ENCODE measurements at places on chromosomes 16 and 17. TPM values are rescaled to one million over a fixed set of nuclear protein-coding genes. Genes with fewer than 3 reads are reported as not detected.

Gene NPIPB13
- 0.25 TPM for total RNA-seq

Gene HYDIN
- total RNA-seq = not detected

DNA sequence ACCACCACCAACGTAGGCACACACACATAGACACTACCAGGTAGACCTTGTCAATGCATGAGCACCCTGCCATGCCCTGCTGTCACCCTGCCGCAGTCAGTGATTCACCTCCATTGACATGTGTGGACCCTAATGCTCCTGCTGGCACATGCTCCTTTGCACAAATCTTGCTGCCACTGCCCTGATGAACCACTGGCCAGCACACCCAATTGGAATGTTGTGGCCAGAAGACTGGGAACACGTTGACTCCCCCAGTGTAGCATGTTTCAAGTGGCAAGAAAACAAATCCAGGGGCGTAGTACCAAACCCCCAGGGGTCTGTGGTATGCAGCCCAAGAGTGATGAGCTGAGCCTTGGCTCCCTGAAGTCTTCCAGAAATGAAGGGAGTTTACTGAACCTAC lies 486.4 kb upstream of the KIF2B start:
- no peak overlapping the region for H3K4me3 ChIP-seq
- no peaks in the 10 kb centered on the region for H3K36me3 ChIP-seq
- H3K27ac ChIP-seq = no peak overlapping the region

- DNase-seq = no peak
- H3K4me3 ChIP-seq = no peak overlapping the region
- H3K27me3 ChIP-seq = no peaks in the 10 kb centered on the region
Observed at GRCh38 chr16:66486773-66487579, 59.9 kb downstream of the BEAN1 start.

Gene PLD6
- 0.74 TPM for total RNA-seq

Gene TVP23C
- total RNA-seq = 30.2 TPM

Gene C16orf92
- not detected for total RNA-seq

DNA sequence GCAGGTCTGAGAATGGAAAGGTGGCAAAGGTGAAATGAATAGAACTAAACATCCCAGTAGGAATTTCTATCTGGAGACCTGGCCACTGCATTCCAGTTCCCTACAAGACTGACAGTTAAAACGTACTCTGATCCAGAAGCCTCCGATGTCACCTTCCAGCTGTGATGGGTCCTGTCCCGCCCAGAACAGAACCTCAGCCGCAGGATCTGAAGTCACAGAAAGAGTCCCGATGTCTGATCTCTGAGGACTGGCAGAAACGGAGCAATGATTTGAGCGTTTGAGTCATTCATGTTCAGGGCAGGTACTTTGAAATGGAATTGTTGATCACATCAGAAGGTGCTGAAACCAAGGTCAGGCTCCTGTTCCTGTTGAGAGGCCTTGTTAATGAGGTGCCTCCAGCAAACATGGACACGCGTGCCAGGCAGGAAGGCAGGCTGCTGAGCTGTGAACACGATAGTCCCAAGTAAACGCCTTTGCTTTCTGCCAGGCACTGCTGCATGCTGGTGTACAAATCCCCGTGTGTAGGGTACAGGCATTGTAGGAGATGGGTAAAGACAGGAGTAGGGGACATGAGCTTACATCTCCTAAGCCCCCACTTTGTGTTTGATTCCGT lies 61.4 kb downstream of the VAT1L start:
- H3K4me1 ChIP-seq = no peaks in the 10 kb centered on the region
- H3K4me3 ChIP-seq = no peak overlapping the region
- H3K27ac ChIP-seq = no peak overlapping the region
- H3K36me3 ChIP-seq = no peaks in the 10 kb centered on the region
- H3K27me3 ChIP-seq = no peaks in the 10 kb centered on the region

Gene MRPS34
- 89.6 TPM for total RNA-seq

Gene CACNG3
- not detected for total RNA-seq

GRCh38 chr17:64741038-64741641 lies 79.0 kb upstream of the SMURF2 start:
- H3K4me3 ChIP-seq = no peak overlapping the region
- no peaks in the 10 kb centered on the region for H3K27me3 ChIP-seq
- peak overlapping the region; percentile 55 for H3K27ac ChIP-seq
- H3K4me1 ChIP-seq = peaks cover 26% of the 10 kb centered on the region

Gene JPH3
- 2.0 TPM for total RNA-seq

- H3K27me3 ChIP-seq = no peaks in the 10 kb centered on the region
- no peaks in the 10 kb centered on the region for H3K36me3 ChIP-seq
- peak; percentile 55 for DNase-seq
- H3K27ac ChIP-seq = no peak overlapping the region
Observed at GRCh38 chr17:33202021-33202420, 91.1 kb downstream of the ASIC2 start.

DNA sequence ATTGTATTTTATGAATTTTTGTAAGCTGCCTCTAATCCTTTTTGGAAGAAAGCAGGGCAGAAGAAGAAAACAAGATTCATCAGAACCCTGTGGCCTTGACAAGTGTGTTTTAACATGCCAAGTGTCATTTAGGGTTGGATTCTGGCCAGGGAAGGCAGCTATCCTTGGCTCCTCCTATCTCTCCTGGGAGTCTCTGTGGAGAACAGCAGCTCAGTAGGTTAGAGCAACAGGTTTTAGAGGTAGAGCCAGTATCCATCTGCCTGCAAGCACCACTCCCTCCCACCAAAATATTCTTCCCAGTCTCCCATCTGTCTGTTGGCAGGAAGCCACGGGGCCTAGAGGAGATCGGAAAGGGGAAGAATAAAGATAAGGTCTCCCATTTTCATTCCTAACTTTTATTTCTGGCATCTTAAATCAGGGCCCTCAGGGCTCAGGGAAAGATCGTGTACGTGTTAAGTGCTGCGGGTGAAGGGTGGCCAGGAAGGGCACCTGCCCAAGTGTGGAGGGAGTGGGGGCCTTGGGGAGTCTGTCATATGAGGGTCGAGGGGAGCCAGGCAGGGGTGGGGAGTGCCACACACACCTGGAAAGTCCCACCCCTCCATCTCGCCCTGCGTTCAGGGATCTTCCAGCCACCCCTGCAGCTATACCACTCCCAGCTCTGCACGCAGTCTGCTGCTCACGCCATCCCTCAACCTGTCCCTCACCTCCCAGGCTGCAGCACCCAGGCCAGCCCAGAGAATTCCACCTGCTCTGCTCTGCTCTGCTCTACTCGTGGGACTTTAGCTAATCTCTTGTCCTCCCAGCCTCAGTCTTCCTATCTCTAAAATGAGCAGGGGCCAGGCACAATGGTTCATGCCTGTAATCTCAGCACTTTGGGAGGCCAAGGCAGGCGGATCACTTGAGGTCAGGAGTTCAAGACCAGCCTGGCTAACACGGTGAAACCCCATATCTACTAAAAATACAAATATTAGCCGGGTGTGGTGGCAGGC lies 17.1 kb upstream of the CPSF4L start:
- H3K27ac ChIP-seq = peak overlapping the region; percentile 61
- peaks cover 48% of the 10 kb centered on the region for H3K4me1 ChIP-seq

DNA sequence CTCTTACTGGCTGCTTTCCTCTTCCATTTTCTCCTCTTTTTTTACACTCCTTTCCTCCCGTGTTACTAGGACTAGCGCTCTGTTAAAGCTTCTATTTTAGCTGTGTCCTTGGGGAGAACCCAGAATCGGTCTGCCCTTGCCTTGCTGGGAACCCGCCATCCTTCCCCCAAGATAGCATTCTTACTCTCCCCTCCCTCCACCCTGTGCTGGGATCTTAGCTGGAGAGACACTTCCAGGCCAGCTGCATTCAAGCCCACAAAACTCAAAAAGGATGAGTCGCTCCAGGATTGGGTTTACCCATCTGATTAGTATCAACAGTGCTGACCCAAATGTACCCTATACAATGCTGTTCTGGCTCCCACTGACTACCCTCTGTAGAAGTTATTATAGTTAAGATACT lies 200.5 kb upstream of the ASIC2 start:
- H3K36me3 ChIP-seq = no peaks in the 10 kb centered on the region
- no peak overlapping the region for H3K4me3 ChIP-seq
- peaks cover 5% of the 10 kb centered on the region for H3K4me1 ChIP-seq
- DNase-seq = no peak
- H3K27ac ChIP-seq = no peak overlapping the region

DNA sequence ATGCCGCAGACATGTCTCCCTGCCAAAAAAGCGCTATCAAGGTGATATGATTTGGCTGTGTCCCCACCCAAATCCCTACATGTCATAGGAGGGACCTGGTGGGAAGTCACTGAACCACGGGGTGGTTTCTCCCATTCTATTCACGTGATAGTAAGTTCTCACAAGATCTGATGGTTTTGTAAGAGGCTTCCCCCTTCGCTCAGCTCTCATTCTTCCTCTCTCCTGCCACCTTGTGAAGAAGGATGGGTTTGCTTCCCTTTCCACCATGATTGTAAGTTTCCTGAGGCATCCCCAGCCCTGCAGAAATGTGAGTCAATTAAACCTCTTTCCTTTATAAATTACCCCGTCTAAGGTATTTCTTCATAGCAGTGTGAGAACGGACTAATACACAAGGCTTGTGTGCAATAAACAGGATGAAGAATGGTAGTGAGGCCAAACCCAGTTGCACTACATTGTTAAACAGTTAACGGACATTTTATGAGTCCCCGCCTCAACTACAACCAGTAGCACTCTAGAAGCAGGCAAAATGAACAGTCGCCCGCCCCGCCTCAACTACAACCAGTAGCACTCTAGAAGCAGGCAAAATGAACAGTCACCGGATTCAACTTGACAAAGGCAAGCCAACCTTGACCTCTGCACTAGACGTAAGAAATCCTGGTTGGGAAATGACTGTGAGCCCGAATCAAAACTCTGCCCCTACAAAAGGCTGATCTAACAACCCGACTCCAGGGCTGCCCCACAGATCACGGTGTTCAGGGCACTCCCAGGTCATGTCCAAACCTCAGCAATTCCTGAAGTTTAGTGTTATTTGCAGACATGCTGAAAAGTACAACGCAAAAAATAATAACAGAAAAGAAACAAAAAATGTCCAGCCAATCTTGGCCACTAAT lies 26.3 kb downstream of the VPS53 start:
- no peaks in the 10 kb centered on the region for H3K27me3 ChIP-seq
- peaks cover 8% of the 10 kb centered on the region for H3K36me3 ChIP-seq
- no peaks in the 10 kb centered on the region for H3K4me1 ChIP-seq
- no peak overlapping the region for H3K4me3 ChIP-seq
- no peak for DNase-seq

Gene ABI3
- total RNA-seq = 11.0 TPM

DNA sequence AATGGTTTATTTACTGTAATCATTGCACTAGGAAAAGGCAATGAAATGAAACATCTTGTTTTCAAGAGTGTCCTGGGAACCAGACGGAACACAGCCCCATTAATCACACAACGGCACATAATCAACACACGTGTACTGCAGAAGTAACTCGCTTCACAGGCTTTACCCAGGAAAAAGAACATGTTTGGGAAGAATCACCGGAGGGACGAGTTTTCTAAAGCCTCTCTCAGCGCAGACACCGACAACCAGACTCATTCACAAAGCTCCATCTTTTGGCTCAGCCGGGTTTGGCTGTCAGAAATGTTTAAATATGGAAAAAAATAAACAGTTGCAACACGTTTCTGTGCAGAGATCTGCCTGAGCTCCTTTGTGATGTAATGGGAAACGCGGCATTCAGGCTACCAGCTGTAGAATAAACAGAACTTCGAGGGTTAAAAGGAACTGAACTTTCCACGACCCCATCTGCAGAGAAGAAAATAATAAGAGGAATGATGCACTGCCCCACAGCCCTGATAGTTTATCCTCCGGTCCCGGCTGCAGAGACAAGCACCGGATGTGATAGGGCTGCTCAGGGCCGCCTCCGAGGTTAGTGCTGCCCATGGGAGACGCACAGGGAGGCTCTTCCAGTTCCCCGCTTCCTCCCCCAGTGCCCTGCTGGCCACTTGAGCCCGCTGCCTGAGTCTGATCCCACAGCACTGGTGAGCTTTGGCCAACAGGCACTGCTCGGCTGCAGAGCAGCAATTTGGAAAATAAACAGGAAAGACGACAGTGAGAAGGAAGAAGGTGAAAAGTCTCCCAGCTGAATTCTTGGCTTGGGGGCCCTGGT lies 119.8 kb downstream of the HIC1 start:
- peaks cover 83% of the 10 kb centered on the region for H3K4me1 ChIP-seq
- H3K27ac ChIP-seq = peak overlapping the region; percentile 75
- DNase-seq = no peak
- H3K36me3 ChIP-seq = peaks cover 5% of the 10 kb centered on the region

DNA sequence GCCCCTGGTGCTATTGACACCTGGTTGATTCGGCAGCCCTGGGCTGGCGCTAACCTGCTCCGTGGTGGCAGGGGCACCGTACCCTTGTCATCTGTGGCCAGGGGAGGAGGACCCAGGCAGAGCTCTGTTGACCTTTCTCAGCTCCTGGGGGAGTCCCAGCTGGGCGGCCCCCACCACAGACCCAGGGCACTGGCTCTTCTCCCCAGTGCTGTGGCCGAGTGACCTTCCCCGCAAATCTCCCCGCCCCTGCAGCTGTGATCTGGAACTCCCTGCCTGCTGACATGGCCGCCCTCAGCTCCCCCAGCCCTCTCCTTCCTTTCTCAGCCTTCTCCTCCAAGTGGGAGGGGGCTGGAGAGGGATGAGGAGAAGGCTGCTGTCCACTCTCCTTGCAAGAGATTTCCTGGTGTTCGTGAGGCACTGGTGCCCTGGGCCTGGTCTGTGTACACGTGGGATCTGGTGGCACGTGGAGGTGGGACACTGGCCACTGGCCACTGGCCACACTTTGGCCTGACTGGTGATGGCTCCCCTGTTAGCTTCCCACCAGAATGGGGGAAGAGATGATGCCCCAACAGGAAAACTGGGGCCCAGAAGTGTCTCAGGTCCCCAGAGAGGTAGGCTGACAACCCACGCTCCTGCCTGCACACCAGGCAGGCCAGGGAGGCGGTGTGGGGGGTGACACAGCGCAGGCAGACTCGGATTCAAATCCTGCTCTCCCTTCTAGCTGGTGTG lies 8.2 kb downstream of the FMNL1 start:
- H3K27ac ChIP-seq = peak overlapping the region; percentile 85
- H3K27me3 ChIP-seq = no peaks in the 10 kb centered on the region
- H3K4me3 ChIP-seq = no peak overlapping the region
- DNase-seq = no peak
- H3K4me1 ChIP-seq = peaks cover 59% of the 10 kb centered on the region
- H3K36me3 ChIP-seq = no peaks in the 10 kb centered on the region

DNA sequence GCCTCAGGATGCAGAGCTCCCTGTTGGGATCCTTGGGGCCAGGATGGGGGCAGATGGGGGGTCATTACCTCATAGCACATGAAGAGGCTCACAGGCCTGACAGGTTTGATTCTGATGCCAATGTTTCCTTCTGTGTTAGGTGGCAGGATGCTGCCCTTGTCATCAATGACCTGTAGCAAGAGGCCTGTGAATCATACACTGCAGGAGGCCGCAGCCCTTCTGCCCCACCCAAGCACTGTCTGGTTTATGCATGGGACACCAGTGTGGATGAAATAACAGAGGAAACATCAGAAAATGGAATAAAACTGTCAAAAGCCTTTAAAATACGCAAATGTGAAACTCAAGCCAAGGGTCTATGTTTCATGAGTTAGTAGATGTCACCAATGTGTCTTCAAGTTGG lies 60.5 kb upstream of the ACSM2B start:
- H3K27ac ChIP-seq = no peak overlapping the region
- DNase-seq = no peak
- no peaks in the 10 kb centered on the region for H3K36me3 ChIP-seq
- H3K27me3 ChIP-seq = no peaks in the 10 kb centered on the region
- no peak overlapping the region for H3K4me3 ChIP-seq

Gene ADORA2B
- total RNA-seq = 33.4 TPM

- no peaks in the 10 kb centered on the region for H3K36me3 ChIP-seq
- H3K27ac ChIP-seq = no peak overlapping the region
- H3K4me3 ChIP-seq = no peak overlapping the region
- peaks cover 10% of the 10 kb centered on the region for H3K4me1 ChIP-seq
- no peak for DNase-seq
- H3K27me3 ChIP-seq = no peaks in the 10 kb centered on the region
Observed at GRCh38 chr17:49315551-49316257, 46.3 kb downstream of the ZNF652 start.

Gene MED1
- total RNA-seq = 23.1 TPM

All from vagina (tissue), 2 donors.